ENCODE measurements at places on chromosomes 11 and 22. TPM values are rescaled to one million over a fixed set of nuclear protein-coding genes. Genes with fewer than 3 reads are reported as not detected.

Gene CRYBB3
- not detected for total RNA-seq

Gene SLC39A13
- total RNA-seq: 40.4 TPM

Gene ADAMTS15
- 5.9 TPM for total RNA-seq

Gene MS4A14
- 1.5 TPM for total RNA-seq

Gene NNMT
- total RNA-seq: 141 TPM

Gene CDHR5
- not detected for total RNA-seq

Gene ARHGAP32
- 79.3 TPM for total RNA-seq

Gene UCP3
- total RNA-seq: 1.9 TPM

DNA sequence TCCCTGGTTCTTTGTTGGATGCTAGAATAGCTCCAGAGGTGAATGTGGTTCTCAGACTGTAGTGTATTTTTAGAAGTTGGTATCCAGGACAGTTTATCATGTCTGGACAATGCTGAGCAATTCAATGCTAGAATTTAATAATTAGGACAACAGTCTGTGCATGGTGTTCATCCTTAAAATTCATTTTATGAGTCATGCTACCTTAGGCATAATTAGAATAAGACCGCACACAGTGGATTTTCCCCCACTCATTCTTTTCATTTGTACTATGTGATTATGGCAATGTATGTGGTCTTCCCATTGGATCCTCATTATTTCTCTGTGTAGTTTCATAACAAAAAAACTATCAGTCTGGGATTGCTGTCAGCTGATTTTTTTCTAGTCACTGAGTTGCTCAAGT, 196.7 kb downstream of the ARHGAP42 start:
- DNase-seq: no peak

DNA sequence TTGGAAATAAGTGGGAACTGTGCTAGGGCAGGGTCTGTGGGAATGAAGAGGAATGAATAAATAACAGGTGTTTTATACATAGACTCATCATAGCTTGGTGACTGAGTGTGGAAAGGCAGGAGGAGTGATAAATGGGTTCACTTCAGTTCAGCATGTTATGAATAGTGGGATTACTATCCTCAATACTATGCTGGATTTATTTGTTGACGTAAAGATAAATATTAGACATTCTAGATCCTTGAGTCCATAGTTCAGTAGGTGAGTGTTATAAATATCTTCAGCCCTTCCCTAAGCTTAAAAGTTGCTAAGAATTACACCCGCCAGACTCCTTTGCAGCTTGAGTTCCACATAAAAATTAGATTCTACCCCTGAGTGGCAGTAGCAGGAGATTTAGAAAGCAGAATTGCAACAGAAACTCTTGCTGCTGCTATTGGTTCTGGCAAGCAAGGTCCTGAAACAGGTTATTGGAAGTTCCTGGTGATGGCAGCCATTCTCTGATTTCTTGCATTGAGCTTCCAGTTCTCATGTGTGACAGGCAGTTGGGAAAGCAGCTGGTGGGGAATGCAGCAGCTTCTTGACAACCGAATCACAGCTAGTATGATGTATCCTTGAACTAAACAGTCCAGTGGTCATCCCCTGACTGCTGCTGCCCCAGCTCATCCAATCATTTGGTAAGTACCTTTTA, 1558.9 kb downstream of the FAM181B start:
- DNase-seq: no peak

- DNase-seq: no peak
Measured at GRCh38 chr11:83613767-83614121, 327.6 kb upstream of the CCDC90B start.

DNA sequence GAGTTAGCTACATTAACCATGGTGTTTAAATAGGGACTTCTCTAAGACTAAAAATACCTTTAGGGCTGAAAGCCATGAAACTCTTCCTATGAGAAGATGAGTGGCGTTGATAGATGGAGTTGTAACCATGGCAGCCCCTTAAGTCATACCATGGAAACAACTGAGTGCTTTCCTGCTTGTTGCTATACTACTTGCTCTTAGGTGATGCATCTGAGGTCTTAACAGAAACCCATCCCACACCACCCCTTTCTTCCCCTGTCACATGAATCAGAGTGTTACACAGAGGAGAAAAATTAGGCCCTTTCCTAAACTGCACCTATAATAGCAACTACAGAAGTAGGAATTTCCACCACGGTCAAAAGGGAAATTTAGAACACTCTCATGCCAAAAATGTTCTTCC, 64.3 kb upstream of the ZC3H12C start:
- DNase-seq: no peak

DNA sequence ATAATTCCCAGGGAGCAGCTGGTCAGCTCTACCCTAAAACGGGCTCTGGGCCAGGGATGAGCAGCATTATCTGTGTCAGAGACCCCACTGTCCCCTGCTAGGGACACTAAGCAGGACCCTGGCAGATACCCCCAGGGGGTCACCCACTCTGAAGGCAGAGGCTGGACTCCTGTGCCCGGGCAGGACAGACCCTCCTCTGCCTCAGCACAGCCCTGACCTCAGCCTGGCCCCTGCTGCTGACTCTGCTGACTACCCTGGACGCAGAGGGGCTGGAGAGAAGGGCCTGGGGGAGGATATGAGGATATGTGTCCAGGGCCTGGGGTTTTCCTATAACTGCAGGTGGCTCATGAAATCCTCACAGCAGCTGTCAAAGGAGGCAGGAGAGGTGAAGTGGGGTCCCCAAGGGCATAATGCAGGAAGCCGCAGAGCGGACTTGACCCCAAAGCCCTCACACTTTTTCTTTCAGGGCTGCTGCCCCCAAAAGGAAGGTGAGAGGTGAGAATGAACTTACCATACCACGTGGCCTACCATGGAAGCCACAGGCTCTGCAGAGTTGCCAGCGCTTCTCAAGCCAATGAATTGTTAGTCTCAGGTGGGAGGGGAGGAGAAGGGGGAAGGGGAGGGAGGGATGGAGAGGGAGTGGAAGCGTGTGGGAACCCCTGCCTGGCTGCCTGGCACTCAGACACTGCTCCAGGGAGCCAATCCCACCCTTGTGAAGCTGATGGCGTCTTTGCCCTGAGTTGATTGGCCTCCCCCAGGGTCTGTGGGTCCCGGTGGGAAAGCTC, 76.7 kb upstream of the WNT11 start:
- no peak for DNase-seq

- DNase-seq: no peak
Measured at GRCh38 chr11:95647355-95647754, 142.2 kb downstream of the FAM76B start.

- no peak for DNase-seq
Measured at GRCh38 chr11:119263352-119263940, 53.5 kb downstream of the MCAM start.

DNA sequence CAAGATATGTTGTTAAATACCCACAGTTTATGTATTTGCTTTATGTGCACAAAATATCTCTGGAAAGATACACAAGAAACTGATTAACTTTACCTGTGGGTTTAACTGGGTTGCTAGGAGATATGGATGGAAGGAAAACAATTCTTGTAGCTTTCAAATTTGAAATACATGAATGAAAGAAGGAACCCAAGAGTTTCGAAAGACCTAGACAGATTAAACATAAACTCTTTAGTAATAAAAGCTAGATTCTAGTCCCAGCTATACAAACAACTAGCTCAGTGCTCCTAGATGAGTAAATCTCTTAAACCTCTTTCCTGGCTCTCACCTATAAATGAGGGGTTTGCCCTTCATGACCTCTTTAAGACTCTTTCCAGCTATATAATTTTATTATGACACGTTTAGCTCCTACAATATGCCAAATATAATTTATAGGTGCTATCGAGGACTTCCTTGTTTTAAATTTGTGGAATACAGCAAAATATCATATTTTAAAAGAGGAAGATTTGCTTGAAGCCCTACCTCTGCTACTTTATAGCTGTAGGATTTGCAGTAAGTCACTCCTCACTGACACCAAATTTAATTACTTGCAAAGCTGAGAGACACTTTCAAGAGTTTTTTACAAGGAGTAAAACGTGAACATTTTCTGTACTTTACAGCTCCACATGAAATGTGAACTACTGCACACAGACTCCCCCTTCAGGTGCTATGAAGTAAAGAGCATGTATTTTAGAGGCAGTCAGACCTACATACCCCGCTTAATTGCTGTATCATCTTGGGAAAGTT, 50.7 kb downstream of the RRAS2 start:
- DNase-seq: no peak

GRCh38 chr11:44596525-44597276, 31.2 kb downstream of the CD82 start:
- no peak for DNase-seq

- DNase-seq: no peak
Measured at GRCh38 chr11:18245396-18245795, 3.1 kb downstream of the SAA2 start.

DNA sequence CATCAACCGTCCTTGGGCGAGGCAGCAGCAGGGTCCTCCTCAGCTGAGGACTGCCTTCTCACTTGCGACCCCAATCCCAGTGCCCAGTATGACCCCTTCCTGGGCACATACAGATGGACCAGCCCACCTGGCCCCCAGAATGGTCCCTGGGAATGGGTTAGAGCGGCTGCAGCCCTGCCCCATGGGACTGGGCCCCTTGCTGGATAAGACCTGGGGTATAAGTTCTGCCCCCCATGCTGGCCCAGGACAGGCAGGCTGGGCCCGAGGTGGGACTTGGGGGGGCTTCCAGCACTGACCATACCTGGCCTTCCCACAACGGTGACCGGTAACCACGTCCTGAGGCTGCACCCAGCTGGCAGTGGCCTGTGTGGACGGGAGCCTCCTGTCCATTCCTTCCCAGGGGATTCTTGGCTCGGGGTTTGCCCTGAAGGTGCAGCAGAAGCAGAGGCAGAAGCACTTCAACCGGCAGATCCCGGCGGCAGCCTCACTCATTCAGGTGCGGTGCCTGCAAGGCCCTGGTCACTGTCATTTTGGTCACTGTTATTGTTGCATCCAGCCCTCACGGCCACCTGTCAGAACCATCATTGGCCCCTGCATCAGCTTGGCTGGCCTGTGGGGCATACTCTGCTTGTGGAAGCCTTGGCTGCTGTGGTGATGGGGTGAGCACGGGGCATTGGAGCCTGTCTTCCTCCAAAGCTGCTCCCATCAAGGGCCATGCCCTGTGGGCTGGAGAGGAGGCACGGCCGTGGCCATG, 114.8 kb downstream of the KCNQ1OT1 start:
- no peak for DNase-seq

GRCh38 chr11:5891216-5891800, 1.7 kb upstream of the OR52E5 start:
- DNase-seq: no peak

DNA sequence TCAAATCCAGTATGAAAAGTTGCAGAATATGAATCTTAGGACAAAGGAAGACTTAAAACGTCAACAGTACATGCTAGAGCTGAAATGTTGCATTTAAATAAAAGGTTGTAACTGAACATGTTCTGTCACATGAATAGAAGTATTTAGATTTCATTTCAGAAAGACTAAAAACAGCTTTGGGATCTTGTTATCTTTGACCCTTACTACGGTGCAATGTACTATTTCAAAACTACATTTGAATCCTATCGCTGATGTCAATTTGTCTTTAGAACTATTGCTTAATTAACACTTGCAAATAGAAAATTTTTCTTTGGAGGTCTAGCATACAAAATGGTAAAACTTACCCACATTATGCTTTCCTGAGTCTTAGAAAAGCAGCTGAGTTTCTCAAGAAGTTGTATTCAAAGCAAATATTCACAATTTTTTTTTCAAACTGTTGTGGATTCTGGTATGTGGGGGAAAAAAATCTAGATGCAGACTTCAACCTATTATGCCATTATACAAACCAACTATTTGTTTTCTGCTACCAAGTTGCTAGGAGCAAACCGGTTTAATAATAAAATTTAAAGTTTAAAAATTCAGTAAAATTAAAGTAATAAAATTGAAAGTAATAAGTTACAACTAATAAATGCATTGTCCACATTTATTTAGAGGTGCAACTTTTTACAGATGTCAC, 25.4 kb downstream of the CSTF3 start:
- DNase-seq: no peak

DNA sequence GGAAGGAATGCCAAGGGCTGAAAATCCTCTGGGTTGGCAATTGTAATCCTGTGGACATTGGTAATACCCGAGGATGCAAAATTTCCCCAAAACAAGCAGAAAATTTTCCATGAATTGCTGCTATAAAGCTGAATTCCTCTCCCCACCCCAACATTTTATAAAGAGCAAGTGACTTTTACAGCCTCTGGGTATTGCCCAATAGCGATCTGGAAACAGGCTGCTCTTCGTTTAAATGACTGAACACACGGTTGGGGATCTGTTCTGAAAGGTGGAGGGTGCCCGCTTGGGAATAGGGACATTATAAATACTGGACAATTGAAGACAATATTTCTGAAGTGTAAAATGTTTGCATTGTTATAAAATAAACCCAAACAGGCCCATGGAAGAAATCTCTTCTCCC, 20.6 kb downstream of the EHF start:
- DNase-seq: no peak

GRCh38 chr11:92510591-92510990, 286.0 kb downstream of the FAT3 start:
- no peak for DNase-seq

DNA sequence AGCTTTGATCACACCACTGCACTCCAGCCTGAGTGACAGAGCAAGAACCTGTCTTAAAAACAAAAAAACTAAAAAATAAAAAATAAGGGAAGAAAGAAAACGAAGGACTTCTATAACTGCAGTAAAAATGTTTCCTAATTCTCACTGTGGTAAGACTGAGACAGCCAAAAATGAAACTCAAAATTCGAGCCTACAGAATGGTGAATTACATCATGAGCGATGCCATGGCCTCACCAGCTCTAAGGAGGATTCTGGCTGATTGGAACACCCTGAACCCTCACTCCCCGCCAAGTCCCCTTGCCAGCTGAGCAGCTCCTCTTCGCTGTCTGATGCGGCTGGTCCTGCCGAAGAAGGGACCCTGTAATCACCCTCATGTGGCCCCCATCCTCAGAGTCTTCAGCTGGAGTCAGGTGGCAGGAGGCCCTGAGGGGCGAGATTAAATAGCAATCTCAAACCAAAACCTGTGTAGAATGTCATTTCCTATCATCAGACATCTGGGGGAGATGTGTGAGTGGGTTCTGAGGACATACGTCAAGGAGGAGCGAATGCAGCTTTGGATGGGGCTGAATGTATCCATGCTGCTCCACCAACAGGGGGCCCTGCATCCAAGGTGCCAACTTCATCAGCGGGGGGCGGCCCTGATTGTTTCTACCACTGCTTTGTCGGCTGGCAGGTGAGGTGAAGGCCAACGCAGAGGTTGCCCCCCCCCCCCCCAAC, 29.2 kb downstream of the PDGFB start:
- no peak for DNase-seq

GRCh38 chr11:126841999-126842398, 158.6 kb downstream of the KIRREL3 start:
- no peak for DNase-seq

DNA sequence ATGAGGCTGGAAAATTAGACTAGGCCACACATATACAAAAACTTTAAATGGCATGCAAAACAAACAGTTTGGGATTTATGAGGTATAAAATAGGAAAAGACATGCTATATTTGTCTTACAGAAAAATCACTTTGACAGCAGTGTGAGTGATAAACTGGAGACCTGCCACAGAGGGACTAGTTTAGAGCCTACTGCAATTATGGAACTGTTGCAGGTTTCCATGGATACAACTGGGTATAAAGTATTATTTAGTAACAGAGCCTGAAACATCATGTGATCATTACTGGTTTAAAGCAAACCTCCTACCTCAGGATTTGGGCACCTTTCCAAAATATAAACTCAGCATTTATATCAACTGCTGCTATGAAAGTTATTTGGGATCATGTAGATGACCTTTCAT, 1032.5 kb downstream of the DLG2 start:
- DNase-seq: no peak

- DNase-seq: no peak
Measured at GRCh38 chr11:24748261-24748660, 251.4 kb downstream of the LUZP2 start.
